Neuronal stem cell (in vitro differentiated cells): ENCODE measurements at places on chromosomes 11 and 22.

DNA sequence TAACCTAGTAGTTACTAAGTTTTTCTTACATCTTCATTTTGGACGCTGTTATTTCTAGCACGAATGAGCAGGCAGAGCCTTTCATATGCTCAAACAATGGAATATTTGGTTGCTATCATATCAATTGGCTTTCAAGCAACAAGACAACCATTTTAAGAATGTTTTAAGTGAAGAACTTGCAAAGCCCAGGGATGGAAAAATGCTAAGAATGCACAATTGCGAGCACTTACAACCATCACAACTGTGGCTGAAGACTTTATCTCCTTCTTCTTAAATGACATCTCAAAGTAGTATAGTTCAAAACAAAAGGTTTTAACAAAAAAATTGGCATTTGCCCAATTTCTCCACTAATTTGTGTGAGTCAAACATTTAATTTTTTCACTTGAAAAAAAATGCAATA is 8.3 kb upstream of the MMP1 start:
- no peak for DNase-seq

DNA sequence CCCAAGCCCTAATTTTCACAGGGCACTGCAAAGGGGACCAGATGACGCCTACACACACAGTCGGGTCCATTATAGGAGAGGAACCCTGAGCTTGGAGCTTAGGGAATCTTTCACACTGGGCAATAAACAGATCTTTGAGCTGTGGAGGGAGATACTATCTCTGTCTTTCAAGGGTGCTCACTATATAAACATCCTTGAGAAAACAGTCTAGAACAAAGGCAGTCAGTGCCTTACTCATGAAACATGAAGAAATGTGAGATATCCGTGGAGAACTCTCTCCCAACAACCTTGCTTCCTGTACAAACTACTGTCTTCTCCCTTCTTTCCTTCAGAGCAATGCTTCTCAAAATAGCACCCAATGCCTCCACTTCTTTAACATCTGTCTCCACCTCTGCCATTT is 109.0 kb upstream of the APOA1 start:
- no peak for DNase-seq

DNA sequence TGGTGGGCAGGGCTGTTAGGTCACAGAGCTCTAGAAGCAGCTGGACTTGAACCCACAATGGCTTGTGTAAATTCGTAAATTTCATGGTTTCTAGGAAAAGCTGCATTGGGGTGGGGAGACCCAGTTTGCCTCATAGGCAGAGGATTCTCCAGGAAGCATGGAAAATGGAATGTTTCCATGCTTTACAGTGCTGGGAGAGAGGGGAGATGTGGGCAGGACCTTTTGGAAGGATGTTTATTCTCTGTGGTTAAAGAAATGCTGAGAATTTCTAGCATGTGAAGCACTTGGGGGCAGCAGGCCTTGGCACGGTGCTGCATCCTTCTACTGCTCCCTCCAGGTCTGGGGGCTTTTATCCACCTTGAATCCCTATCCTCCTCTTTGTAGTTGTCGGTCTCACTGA is 46.3 kb downstream of the TRAF6 start:
- DNase-seq, result no peak

DNA sequence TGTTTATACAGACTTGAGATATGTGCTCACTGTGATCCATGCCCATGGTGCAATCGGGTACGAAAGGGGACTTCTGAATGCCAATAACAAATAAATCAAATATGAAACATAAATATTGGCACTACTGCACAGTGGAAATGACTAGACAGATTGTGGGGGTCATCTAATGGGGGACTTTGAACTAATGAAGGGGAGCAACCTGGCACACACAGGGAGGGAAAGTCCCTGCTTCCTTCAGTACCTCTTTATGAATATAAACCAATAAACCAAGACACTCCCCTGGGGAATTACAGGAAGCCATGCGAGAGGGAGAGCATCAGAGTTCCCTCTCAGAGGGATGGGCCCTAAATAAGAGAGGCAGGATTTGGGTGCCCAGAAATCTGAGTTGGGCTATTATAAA is 21.1 kb downstream of the MIF start:
- DNase-seq, result no peak

- DNase-seq, result no peak
Observed at GRCh38 chr11:71215425-71215965, 36.9 kb downstream of the SHANK2 start.

GRCh38 chr11:128559496-128560103 is 27.8 kb downstream of the ETS1 start:
- DNase-seq, result no peak

GRCh38 chr22:36282328-36282831 is 29.4 kb downstream of the APOL1 start:
- no peak for DNase-seq

GRCh38 chr11:94822080-94822479 is 53.9 kb downstream of the AMOTL1 start:
- no peak for DNase-seq

DNA sequence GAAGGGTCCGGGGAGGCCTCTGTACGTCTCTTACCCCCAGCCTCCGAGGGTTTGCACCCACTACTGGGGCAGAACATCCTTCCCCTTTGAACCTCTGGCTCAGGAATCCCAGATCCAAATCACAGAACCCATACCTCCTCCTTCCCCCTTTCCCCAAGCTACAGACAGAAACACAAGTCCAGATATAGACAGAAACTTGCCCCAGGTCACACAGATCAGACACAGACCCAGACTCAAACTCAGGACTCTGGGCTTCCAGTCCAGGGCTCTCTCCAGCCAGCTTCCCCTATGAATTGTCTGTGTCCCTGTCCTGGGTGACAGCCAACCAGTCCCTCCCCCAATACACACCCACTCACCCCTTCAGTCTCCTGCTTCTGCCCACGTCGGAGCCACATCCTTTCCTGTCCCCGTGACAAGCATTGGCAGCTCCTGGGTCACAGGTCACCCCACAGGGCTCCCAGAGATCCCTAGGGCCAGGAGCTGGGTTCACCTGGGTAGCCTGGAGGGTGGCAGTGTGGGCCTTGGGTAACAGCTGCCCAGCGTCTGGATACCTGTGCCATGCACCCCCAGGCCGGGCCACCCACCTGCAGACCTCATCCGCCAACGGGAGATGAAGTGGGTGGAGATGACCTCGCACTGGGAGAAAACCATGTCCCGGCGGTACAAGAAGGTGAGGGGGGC is 772 bp downstream of the TBC1D10C start:
- DNase-seq, result no peak

DNA sequence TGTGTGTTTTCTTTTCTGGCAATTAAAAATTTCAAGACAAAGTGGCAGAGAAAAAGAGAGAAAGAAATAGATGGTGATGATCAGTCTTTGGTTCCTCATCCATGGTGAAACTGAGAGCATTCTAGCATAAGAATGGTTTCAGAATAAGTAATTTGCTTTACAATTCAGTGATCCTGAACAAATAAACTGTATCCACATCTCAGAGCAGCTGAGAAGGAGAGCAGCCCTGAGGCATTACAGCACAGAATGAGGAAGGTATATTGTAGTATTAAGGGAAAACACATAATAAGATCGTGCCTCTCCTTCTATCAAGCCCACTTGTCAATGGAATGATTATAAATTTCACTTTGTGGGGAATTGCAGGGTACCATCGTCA is 17.4 kb downstream of the LUZP2 start:
- no peak for DNase-seq

GRCh38 chr11:134538742-134539141 is 126.7 kb upstream of the B3GAT1 start:
- no peak for DNase-seq

DNA sequence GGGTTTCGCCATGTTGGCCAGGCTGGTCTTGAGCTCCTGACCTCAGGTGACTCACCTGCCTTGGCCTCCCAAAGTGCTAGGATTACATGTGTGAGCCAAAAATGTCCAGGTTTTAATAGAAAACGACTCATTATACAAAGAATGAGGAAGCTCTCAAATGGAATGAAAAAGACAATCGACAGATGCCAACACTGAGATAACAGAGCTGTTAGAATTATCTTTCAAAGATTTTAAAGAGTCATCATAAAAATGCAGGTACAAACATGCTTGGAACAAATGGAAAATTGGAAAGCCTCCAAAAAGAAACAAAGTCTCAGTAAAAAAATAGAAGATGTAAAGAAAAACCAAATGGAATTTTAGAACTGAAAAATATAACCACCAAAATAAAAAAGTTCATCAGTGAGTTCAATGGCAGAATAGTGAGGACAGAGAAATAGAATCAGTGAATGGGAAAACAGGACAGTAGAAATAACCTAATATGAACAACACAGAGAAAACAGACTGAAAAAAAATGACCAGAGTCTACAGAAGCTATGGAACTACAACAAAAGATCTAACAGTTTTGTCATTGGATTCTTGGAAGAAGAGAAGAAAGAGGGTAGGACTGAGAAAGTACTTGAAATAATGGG is 10.9 kb downstream of the GAB2 start:
- no peak for DNase-seq

DNA sequence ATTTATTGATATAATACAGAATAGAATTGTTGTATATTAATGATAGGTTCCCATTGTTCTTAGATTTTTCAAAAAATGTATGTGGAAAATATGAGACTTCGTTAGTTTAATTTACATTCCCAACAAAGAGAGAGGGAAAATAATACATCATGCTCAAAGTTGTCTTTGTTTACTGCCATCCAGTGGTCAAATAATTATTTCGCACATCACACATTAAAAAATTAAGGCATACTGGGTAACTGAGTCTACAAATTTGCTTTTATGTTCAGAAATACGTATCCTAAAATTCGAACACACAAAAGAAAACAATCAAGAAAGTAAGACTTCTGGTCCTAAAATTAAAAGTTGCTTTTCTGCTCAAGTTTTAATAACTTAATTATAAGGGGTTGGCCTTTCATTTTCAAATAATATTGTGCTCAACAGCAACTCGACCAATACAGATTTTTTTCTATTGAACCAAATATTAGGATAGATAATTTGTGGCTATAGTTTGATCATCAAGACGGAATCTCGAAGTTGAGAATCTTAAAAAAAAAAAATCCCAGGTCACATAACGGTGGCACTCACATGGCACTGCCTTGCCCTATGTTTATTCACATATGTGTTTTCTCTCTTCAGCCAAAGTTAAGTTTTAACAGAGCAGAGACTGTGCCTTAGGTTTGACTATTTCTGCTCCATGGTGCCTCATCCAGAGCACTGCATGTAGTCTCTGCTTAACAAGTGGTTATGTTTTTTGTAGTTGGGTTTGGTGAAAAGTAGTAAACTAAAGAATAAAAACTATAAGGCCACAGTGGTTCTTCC is 12.3 kb downstream of the PDGFD start:
- no peak for DNase-seq

DNA sequence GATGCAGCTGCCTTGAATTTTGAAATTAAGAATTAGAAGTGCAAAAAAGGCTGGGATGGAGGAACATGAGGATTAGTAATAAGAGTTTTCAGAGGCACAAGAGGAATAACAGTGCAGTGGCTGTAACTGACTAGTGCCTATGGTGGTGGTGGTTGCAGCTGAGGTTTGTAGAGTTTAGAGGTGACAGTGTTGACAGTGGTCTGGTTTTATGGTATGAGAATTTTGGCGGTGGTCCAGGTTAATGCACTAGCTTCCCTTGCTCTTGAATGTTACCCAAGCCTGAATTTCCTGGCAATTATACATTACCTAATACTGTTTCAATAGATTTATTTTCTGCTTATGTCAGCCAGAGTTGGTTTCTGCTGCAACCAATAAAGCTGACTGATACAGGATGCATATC is 112.8 kb upstream of the C11orf87 start:
- DNase-seq, result no peak

GRCh38 chr11:131750692-131751091 is 380.3 kb downstream of the NTM start:
- no peak for DNase-seq

GRCh38 chr11:2314525-2315394 is 12.9 kb downstream of the TSPAN32 start:
- no peak for DNase-seq
